ENCODE measurements at places on chromosomes 6 and 20.
A peak's percentile ranks its signal among the peaks of the same experiment; 100 is the strongest.

GRCh38 chr6:15434263-15434662, 188.4 kb downstream of the JARID2 start:
- DNase-seq = no peak
- peaks cover 59% of the 10 kb centered on the region for H3K4me1 ChIP-seq
- H3K36me3 ChIP-seq = no peaks in the 10 kb centered on the region
- H3K27ac ChIP-seq = peak overlapping the region; percentile 60

DNA sequence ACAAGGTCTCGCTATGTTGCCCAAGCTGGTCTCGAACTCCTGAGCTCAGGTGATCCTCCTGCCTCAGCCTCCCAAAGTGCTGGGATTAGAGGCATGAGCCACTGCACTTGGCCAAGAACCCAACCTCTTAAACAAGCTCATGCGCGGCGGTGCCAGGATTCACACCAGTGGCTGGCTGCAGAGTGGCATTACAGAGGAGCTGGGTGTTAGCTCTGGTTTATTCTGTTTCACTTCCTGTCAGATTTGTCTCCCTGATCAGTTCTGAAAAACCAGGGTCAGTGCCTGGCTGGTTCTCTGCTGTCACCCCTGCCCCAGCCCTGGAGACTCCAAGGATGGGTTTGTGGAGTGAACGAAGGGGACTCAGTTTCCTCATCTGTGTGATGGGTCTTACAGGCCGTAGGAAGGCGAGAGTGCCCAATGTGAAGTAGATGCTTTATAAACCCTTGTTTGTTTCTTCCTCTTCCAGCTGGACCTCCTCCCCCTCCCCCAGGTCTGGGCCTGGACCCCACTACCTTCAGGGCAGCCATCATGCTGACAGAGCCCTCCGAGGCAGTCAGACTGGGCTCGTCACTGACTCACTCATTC, 63.4 kb downstream of the UBE2V1 start:
- no peak overlapping the region for H3K4me3 ChIP-seq
- peaks cover 37% of the 10 kb centered on the region for H3K27me3 ChIP-seq
- peaks cover 2% of the 10 kb centered on the region for H3K36me3 ChIP-seq
- DNase-seq = no peak
- peaks cover 8% of the 10 kb centered on the region for H3K4me1 ChIP-seq

- no peak overlapping the region for H3K27ac ChIP-seq
- peaks cover 11% of the 10 kb centered on the region for H3K27me3 ChIP-seq
- peaks cover 9% of the 10 kb centered on the region for H3K4me1 ChIP-seq
- DNase-seq = no peak
- H3K4me3 ChIP-seq = no peak overlapping the region
- H3K36me3 ChIP-seq = peaks cover 3% of the 10 kb centered on the region
Observed at GRCh38 chr6:166752097-166752496, 125.0 kb upstream of the RPS6KA2 start.

DNA sequence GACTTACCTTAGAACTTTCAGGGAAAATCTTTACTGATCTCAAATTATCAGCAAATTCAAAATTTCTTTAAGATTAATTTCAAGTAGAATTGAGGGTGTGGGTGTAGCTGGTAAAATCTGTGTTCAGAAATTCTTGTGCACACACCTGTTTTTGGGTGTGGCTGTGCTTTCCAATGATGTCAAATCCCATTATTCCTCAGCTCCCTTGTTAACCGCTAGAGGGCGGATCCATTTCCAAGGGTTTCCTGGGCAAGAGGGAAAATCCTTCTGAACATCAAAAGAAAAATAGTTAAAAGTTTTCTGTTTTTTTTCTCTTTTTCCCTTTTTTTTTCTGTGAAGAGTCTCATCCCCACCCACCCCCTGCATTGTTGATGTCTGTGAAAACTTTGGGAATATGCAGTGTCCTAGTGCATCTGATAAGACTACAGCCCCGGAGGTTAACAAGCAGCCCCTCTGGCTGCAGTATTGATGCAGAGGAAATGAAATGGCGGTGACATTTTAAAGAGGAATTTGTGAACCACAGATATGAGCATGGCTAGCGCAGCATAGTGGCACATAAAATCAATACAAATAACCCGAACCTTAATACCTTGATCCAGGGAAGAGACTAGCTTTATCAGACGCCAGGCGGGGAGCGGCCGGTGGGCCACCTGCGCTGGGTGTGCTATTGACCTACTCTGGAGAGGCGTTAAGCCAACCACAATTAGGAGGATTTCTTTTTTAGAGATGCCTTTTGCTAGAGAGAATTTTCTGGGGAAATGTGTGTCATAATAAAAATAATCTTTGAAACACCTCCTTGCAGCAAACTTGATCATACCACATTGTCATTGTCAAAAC, 130.9 kb downstream of the FOXA2 start:
- no peaks in the 10 kb centered on the region for H3K27me3 ChIP-seq
- no peak overlapping the region for H3K4me3 ChIP-seq
- no peak overlapping the region for H3K27ac ChIP-seq
- no peaks in the 10 kb centered on the region for H3K36me3 ChIP-seq

DNA sequence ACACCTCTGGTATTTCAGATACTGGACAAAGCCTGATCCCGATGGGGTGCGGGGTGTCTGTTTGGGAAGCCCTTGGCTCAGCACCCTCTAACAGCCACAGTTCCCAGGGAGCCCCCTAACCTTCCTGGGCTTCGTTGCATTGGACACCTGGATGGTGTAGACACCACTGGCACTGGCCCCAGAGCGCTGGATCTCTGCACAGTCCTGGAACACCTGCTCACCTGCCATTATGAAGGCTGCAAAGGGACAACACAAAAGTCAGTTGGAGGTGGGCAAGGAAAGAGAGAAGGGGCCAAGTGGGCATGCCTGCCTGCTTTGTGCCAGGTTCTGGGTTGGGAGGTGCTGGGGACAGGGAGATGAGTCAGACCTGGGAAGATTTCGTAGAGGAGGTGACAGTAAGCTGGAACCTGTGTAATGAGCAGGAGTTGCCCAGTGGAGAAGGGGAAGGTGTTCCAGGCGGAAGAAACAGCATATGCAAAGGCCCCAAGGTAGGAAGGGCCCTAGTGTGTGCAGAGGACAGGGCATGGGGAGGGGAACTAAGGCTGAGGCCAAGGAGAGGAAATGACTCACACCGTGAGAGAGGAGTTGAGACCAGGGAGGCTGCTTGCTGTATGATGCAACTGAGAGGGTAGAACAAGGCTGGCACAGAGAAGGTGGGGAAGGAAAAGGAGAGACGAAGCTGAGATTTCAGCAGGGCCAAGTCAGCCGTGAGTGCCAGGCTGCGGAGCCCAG, 34.9 kb downstream of the ANGPT4 start:
- H3K4me1 ChIP-seq = peaks cover 14% of the 10 kb centered on the region
- H3K36me3 ChIP-seq = peaks cover 2% of the 10 kb centered on the region
- peaks cover 32% of the 10 kb centered on the region for H3K27me3 ChIP-seq
- H3K4me3 ChIP-seq = peak overlapping the region; percentile 39

DNA sequence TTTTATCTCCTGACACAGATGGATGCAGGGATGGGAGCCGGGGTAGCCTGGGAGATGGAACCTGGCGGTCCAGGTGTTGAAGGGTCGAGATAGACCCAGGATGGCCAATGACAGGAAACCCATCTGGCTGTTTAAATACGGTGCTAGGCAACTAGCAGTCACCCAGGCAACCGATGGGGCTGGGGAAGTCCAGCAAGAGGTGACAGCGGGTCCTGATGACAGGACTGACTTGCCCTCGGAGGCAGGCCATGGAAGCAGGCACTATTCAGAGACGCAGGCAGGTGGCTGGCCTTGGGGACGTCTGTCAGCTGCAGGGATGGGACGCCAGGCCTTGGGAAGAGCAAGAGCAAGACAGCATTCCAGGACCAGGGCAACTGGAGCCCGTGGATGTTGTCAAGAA, 135.4 kb upstream of the RALGAPA2 start:
- no peak for DNase-seq
- peaks cover 31% of the 10 kb centered on the region for H3K27me3 ChIP-seq
- no peak overlapping the region for H3K4me3 ChIP-seq
- H3K27ac ChIP-seq = no peak overlapping the region

- no peak overlapping the region for H3K27ac ChIP-seq
- H3K27me3 ChIP-seq = peaks cover 12% of the 10 kb centered on the region
- no peak for DNase-seq
Observed at GRCh38 chr6:4402477-4402976, 267.2 kb upstream of the ECI2 start.

GRCh38 chr6:31908791-31909190, 6.9 kb upstream of the ZBTB12 start:
- peaks cover 24% of the 10 kb centered on the region for H3K27me3 ChIP-seq
- DNase-seq = no peak
- no peaks in the 10 kb centered on the region for H3K36me3 ChIP-seq
- no peak overlapping the region for H3K4me3 ChIP-seq
- no peak overlapping the region for H3K27ac ChIP-seq

DNA sequence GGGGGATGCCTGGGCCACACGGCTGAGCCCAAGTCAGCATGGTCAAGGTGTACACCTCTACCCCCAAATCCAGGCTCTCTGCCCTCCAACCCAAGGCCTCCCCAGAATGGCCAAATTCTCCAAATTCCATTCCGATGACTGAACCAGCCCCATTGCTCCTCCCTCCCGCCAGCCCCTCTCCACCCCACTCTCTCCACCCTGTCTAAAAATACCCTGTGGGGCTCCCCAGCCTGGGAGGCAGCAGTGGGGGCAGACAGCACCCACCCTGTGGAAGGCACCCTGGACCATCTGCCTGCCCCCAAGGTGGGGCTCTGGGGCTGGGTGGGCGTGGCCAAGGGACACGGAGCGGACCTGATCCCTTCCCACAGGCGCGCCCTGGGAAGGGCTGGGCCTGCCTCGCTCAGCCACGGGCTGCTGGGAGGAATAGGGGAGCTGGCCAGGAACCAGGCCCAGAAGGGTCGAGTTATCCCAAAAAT, 11.4 kb downstream of the TEAD3 start:
- H3K4me1 ChIP-seq = peaks cover 11% of the 10 kb centered on the region
- no peak overlapping the region for H3K27ac ChIP-seq
- no peak overlapping the region for H3K4me3 ChIP-seq
- H3K27me3 ChIP-seq = no peaks in the 10 kb centered on the region
- no peaks in the 10 kb centered on the region for H3K36me3 ChIP-seq
- DNase-seq = no peak

GRCh38 chr6:44925100-44925739, 402.9 kb upstream of the RUNX2 start:
- DNase-seq = no peak
- H3K27me3 ChIP-seq = no peaks in the 10 kb centered on the region
- H3K36me3 ChIP-seq = no peaks in the 10 kb centered on the region
- H3K4me3 ChIP-seq = peak overlapping the region; percentile 73
- peaks cover 26% of the 10 kb centered on the region for H3K4me1 ChIP-seq

DNA sequence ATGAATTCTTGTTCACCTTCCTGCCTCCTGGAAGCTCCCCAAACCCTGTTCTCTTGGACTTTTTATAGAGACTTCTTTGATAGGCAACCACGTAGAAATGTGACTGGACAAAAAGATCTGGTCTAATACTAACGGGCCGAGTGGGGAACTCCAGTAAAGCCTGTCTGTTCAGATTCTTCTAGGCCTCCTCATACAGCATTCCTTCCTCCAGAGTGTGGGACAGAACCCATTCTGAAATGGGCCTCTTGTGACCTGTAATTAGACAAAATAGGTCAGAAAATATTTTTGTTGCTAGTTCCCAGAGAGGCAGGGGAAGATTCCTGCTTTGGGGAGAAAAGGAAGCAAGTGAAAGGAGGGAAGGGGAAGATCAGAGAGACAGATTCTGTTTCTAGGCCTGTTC, 374.3 kb downstream of the CDH26 start:
- H3K27me3 ChIP-seq = peaks cover 7% of the 10 kb centered on the region
- H3K36me3 ChIP-seq = no peaks in the 10 kb centered on the region
- no peak overlapping the region for H3K27ac ChIP-seq
- H3K4me1 ChIP-seq = peaks cover 2% of the 10 kb centered on the region
- no peak for DNase-seq

DNA sequence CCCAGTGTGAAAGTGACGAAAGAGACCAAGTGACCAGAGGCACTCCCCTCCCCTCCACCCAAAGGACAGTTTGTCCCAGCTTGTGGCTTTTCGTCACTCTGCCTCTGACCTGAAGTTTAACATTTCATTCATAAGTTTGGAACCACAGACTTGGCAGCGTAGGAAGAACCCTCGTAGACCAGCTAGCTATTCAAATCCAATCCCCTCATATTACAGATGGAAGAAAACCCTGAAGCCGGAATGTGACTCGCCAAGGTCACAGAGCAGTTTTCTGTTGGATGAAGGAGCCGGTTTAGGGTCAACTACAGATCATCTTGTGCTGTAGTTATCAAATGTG, 3.9 kb upstream of the SYS1 start:
- no peak overlapping the region for H3K27ac ChIP-seq
- no peak overlapping the region for H3K4me3 ChIP-seq
- no peaks in the 10 kb centered on the region for H3K27me3 ChIP-seq
- H3K36me3 ChIP-seq = peaks cover 3% of the 10 kb centered on the region

GRCh38 chr6:46210294-46210693, 39.5 kb upstream of the ENPP5 start:
- H3K36me3 ChIP-seq = no peaks in the 10 kb centered on the region
- no peaks in the 10 kb centered on the region for H3K4me1 ChIP-seq
- H3K27ac ChIP-seq = no peak overlapping the region
- H3K4me3 ChIP-seq = no peak overlapping the region
- no peak for DNase-seq

All from T-helper 17 cell (primary cell).